Fibroblast of lung (primary cell): ENCODE measurements at places on chromosomes 11 and 22. TPM values are rescaled to one million over a fixed set of nuclear protein-coding genes. Genes with fewer than 3 reads are reported as not detected.

The DBX1 gene
- total RNA-seq: not detected in 2 replicates

The SLC16A8 gene
- total RNA-seq: under 0.01 and 0.26 TPM in 2 replicates

The PI4KA gene
- 32.9 and 40.6 TPM in 2 replicates for total RNA-seq

The NTM gene
- 9.2 and 28.6 TPM in 2 replicates for total RNA-seq

The AP1B1 gene
- total RNA-seq: 26.2 and 44.1 TPM in 2 replicates

The KRTAP5-8 gene
- not detected in 2 replicates for total RNA-seq

GRCh38 chr22:49066619-49067018, 761.1 kb downstream of the BRD1 start:
- no peaks in the 10 kb centered on the region for H3K36me3 ChIP-seq
- no peak overlapping the region for H3K4me3 ChIP-seq
- DNase-seq: no peak
- H3K27ac ChIP-seq: no peak overlapping the region
- no peaks in the 10 kb centered on the region for H3K4me1 ChIP-seq

- H3K4me3 ChIP-seq: no peak overlapping the region
- no peak overlapping the region for H3K27ac ChIP-seq
- DNase-seq: no peak
- no peaks in the 10 kb centered on the region for H3K36me3 ChIP-seq
Observed at GRCh38 chr11:65152122-65152521, 17.8 kb upstream of the SYVN1 start.

DNA sequence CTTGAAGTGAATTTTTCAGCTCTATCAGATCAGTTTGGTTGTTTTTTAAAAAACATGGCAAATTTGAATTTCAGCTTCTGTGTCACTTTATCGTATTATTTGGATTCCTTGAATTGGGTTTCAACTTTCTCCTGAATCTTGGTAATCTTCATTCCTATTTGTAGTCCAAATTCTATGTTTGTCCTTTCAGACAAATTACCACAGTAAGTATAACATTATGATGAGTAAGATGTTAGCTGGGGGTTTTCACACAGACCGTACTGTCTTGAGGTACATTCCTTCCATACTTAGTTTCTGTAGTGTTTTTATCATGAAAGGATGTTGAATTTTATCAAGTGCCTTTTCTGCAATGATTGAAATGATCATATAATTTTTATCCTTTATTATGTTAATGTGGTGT, 28.0 kb downstream of the OR5B17 start:
- H3K27ac ChIP-seq: no peak overlapping the region
- no peak overlapping the region for H3K4me3 ChIP-seq
- no peak for DNase-seq
- H3K4me1 ChIP-seq: peaks cover 8% of the 10 kb centered on the region

- no peak overlapping the region for H3K4me3 ChIP-seq
- no peak for DNase-seq
- H3K36me3 ChIP-seq: no peaks in the 10 kb centered on the region
- H3K27ac ChIP-seq: no peak overlapping the region
Observed at GRCh38 chr11:110599207-110599606, 113.0 kb downstream of the ARHGAP20 start.

- no peaks in the 10 kb centered on the region for H3K27me3 ChIP-seq
- no peak for DNase-seq
- peak within 1 kb of the TSS; percentile 83 for H3K4me3 ChIP-seq
- peaks cover 29% of the 10 kb centered on the region for H3K36me3 ChIP-seq
- H3K4me1 ChIP-seq: peaks cover 20% of the 10 kb centered on the region
Observed at GRCh38 chr11:67289226-67289650, at the start of gene ANKRD13D. ANKRD13D (plus strand) TSS chr11:67289303; CDS start chr11:67289461, 158 bp downstream.

- no peak overlapping the region for H3K27ac ChIP-seq
- no peak overlapping the region for H3K4me3 ChIP-seq
Observed at GRCh38 chr11:115334932-115335788, 169.1 kb downstream of the CADM1 start.

- H3K4me3 ChIP-seq: no peak overlapping the region
- H3K27me3 ChIP-seq: no peaks in the 10 kb centered on the region
- peaks cover 16% of the 10 kb centered on the region for H3K36me3 ChIP-seq
- peaks cover 19% of the 10 kb centered on the region for H3K4me1 ChIP-seq
- no peak for DNase-seq
Observed at GRCh38 chr11:9783986-9784385, 120.1 kb downstream of the SWAP70 start.

- H3K4me3 ChIP-seq: no peak overlapping the region
- H3K27me3 ChIP-seq: no peaks in the 10 kb centered on the region
- H3K27ac ChIP-seq: no peak overlapping the region
- H3K36me3 ChIP-seq: no peaks in the 10 kb centered on the region
- DNase-seq: no peak
Observed at GRCh38 chr11:85866137-85866827, 11.1 kb downstream of the CCDC83 start.

DNA sequence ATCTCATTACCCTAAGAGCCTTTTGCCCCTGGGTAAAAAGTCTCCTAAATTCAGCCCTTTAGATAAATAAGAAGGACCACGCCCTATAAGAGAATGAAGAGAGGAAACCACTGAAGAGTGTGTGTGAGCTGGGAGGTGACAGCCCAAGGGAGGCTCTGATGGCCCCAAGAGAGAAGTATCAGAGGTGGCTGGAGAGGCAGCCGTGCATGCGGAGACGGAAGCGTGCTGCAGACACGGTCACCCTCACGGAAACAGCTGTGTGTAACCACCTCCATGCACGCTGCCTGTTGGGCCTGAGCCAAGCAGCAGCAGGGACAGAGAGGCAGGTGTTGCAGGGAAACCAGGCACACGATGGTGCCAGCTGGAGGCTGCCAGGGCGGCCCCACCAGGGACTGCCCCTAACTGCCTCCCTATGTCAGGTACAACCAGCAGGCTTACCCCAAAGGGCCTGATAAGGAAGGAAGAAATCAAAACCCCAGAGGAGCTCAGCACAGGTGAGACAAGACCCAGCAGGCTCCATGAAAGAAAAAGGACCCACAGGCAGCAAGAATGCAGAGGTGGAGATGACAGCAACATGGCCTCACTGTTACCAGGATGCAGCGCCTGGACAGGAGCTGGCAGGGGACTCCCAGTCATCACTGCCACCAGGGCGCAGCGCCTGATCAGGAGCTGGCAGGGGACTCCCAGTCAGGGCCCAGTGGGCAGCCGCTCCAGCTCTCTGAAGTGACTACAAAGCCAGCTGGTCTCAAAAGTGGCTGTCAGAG, 7.8 kb downstream of the LARGE2 start:
- H3K4me3 ChIP-seq: no peak overlapping the region
- no peaks in the 10 kb centered on the region for H3K4me1 ChIP-seq
- no peak overlapping the region for H3K27ac ChIP-seq
- no peak for DNase-seq
- peaks cover 4% of the 10 kb centered on the region for H3K36me3 ChIP-seq

- H3K4me1 ChIP-seq: no peaks in the 10 kb centered on the region
- DNase-seq: no peak
- no peak overlapping the region for H3K4me3 ChIP-seq
- no peak overlapping the region for H3K27ac ChIP-seq
Observed at GRCh38 chr11:1419811-1420210, 30.1 kb downstream of the BRSK2 start.

- no peaks in the 10 kb centered on the region for H3K4me1 ChIP-seq
- H3K27ac ChIP-seq: no peak overlapping the region
- DNase-seq: no peak
- no peaks in the 10 kb centered on the region for H3K27me3 ChIP-seq
- no peaks in the 10 kb centered on the region for H3K36me3 ChIP-seq
Observed at GRCh38 chr11:57164317-57164716, 17.4 kb upstream of the LRRC55 start.

DNA sequence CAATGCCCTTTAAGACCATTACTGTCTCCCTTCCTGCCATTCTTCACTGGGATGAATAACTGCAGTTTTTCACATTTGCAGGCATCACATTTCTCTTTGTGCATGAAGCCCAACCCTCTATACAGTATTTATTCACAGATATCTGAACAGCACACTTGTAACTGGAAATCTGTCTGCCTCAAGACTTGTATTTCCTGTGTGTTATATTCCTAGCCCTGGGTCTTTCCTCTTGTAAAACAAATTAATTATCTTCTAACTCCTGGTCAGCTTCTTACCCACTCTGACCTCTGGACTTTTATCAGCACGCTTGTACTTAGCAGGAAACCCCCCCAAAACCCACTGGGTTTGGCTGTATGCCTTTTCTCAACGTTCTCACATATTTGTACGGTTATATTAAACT, 2.0 kb downstream of the CSRP3 start:
- H3K4me1 ChIP-seq: peaks cover 2% of the 10 kb centered on the region
- no peak overlapping the region for H3K27ac ChIP-seq
- H3K4me3 ChIP-seq: no peak overlapping the region

DNA sequence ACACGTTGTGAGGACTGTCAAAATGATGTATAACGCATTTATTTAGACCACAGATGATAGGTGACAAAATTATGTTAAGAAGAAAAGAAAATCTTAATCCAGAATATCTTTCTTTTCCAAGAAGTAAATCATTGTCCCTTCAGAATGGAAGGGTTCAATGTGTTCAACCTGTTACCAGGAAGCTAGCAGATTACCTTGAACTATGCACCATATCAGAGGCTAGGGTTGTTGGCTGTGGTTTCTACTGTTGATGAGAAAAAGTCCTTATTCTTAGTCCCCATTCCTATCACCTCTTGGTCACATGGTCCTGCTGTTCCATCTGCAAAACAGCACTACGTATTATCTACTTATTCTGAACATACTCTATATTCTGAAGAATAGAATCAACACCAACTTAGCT, 339.5 kb upstream of the CADM1 start:
- H3K27ac ChIP-seq: no peak overlapping the region
- no peaks in the 10 kb centered on the region for H3K4me1 ChIP-seq
- no peak for DNase-seq

DNA sequence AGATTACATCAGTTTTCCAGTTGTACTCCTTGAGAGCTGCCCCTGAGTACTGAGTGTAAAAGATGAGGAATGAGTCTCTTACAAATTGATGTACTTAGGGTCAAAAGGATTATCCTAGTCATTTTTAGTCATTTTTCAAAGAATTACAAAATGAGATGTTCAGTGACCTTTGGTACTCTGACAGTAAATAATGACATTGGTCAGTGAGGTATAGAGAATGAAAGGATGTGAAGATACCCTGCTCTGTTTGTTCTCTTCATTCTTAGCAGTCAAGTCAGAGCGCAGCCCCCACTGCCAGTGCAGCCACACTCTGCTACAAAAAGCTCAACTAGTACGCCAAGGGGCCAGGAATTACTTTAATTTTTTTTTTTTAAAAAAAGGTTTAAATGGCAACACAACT, 4.1 kb upstream of the ESAM start:
- H3K27ac ChIP-seq: no peak overlapping the region
- peaks cover 3% of the 10 kb centered on the region for H3K4me1 ChIP-seq
- no peak overlapping the region for H3K4me3 ChIP-seq
- DNase-seq: no peak
- no peaks in the 10 kb centered on the region for H3K27me3 ChIP-seq
